Activated CD4-positive, alpha-beta T cell treated with anti-CD3 and anti-CD28 coated beads, Interleukin-2, amount 10 ng/mL, durations not matched to agents 24 days and 14 days (primary cell): ENCODE measurements at places on chromosomes 7 and 10. TPM values are rescaled to one million over a fixed set of nuclear protein-coding genes. Genes with fewer than 3 reads are reported as not detected.

Gene CTNNA3
- total RNA-seq: not detected in 2 replicates

Gene FAM20C
- 0.88 and 1.0 TPM in 2 replicates for total RNA-seq

Gene MALRD1
- total RNA-seq: not detected in 2 replicates

Gene DYDC2
- total RNA-seq: not detected in 2 replicates

Gene CH25H
- not detected in 2 replicates for total RNA-seq

Gene ELFN1
- not detected in 2 replicates for total RNA-seq

Gene SNCG
- total RNA-seq: 0.44 TPM in 1 of 2 replicates, not detected in the other

Gene ENKUR
- total RNA-seq: not detected in 2 replicates

Gene CDHR3
- 0.36 and 1.0 TPM in 2 replicates for total RNA-seq

Gene HTR7
- total RNA-seq: not detected in 2 replicates

Gene BMPER
- not detected in 2 replicates for total RNA-seq
